BE2C (cell line): ENCODE measurements at places on chromosomes 1 and 21.

- DNase-seq = no peak
Observed at GRCh38 chr21:46082963-46083790, 14.7 kb upstream of the COL6A2 start.

DNA sequence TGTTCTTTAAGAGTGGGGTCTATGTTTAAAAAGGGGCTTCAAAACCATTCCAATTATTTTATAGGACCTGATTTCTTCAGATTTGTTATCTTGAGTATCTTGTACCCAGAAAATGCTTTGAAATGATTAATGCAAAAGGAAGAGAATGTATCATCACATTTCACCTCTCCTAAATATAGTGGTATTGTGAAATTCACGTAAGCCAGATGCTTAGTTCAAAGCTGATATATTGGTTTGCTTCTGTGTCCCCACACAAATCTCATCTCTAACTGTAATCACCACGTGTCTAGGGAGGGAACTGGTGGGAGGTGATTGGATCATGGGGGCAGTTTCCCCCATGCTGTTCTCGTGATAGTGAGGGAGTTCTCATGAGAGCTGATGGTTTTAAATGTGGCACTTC lies 8.5 kb downstream of the SOAT1 start:
- no peak for DNase-seq

DNA sequence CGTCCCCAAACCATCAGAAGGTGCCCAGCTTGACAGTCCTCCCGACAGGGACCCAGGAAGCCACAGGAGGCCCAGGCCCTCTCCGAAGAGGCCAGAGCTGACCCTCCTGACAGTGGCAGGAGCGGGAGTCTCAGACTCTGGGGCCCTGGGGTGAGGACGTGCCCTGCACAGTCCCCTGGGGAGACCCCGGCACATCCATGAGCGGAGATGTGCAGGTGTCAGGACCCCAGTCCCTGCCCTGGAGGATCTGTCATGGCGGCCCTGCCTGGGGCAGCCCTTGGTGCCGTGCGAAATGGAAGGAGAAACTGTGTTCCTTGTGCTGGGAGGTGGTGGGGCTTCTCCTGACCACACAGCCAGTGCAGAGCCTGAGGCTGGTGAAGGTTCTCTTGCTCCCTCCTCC lies 55.8 kb downstream of the OBSCN start:
- no peak for DNase-seq

DNA sequence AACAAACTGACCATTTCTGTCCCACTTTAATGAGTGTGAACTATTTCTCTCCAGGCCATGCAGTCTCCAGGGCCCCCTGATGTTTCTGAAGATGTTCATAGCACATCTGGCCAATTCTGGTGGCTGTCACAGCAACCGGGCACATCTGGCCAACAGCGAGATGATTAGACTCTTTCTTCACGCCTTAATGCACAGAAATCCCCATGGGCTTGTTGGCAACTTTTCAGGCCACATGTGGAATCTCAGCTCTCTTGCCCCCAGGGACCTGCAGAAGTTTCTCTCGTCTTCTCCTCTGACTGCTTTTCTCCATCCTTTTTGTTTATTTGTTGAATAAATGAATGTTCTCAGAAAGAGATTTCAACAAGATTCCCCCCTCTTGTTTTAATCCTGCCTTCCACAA lies 71.2 kb upstream of the HMGB4 start:
- no peak for DNase-seq

GRCh38 chr1:207814469-207814868 lies 62.6 kb downstream of the CD46 start:
- no peak for DNase-seq

DNA sequence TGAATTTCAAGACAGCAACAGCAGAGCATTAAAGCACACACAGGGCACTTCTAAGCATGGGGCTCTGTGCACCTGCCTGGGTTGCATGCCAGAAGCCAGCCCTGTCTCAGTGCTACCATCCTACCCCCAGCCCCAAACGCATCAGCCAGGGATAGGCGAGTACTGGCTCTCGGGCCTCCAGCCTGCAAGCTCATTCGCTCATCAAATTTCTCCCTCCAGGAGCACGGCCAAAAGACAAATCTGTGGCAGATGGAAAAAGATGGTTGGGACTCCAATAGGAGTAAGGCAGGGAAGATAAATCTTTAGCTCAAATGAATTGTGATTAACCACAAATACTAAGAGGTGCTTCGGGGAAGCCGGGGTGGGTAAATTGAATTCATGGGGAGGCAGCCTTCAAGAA lies 189.6 kb downstream of the KAZN start:
- DNase-seq = no peak

GRCh38 chr1:209612646-209613399 lies 29.3 kb downstream of the CAMK1G start:
- DNase-seq = no peak

DNA sequence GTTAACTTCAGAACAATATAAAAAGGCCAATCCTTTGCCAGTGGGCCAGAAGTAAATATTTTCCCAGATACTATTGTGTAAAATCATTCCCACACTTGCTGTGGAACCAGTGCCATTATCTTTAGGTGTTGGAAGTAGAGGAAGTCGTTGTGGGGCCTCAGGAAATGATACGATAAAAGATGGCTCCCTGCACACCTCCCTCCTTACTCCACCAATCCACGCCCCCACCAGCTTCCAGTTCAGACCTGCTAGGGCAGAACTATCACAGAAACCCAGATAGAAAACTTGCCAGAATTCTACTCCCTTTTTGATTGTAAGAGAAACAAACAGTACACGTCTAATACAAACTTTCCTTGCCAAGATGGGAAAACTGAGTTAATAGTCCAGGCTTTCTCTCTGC lies 173.0 kb upstream of the FMN2 start:
- DNase-seq = no peak

GRCh38 chr1:13732971-13733667 lies 33.1 kb downstream of the PRDM2 start:
- no peak for DNase-seq

GRCh38 chr1:37064039-37064438 lies 29.7 kb upstream of the GRIK3 start:
- no peak for DNase-seq

- no peak for DNase-seq
Observed at GRCh38 chr21:42746593-42747275, 93.3 kb downstream of the PDE9A start.

DNA sequence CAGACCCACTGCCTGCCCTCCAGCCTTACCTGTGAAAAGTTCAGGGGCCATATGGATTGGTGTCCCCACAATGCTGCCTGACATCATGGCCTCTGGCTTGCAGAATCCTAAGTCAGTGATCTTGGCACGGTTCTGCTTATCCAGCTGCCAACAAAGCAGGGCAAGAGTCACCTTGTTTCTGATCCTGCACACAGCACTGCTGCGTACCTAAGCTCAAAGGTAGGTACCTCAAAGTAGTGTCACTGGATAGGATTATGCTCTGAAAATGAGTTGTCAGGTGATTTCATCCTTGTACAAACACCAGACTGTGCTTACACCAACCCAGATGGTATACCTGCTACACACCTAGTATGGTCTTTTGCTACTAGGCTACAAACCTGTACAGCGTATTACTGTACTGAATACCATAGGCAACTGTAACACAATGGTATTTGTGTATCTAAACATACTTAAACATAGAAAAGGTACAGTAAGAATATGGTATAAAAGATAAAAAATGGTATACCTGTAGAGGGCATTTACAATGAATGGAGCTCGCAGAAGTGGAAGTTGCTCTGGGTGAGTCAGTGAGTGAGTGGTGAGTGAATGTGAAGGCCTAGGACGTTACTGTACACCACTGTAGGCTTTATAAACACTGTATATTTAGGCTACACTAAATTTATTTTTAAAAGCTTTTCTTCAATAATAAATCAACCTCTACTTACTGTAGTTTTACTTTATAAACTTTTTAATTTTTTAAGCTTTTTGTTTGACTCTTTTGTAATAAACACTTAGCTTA lies 29.1 kb upstream of the RBBP5 start:
- no peak for DNase-seq

GRCh38 chr1:41615981-41616380 lies 131.5 kb upstream of the EDN2 start:
- DNase-seq = no peak

GRCh38 chr1:183180218-183180617 lies 5.8 kb upstream of the LAMC2 start:
- peak; percentile 21 for DNase-seq

GRCh38 chr1:232610192-232610901 lies 19.6 kb downstream of the SIPA1L2 start:
- no peak for DNase-seq

DNA sequence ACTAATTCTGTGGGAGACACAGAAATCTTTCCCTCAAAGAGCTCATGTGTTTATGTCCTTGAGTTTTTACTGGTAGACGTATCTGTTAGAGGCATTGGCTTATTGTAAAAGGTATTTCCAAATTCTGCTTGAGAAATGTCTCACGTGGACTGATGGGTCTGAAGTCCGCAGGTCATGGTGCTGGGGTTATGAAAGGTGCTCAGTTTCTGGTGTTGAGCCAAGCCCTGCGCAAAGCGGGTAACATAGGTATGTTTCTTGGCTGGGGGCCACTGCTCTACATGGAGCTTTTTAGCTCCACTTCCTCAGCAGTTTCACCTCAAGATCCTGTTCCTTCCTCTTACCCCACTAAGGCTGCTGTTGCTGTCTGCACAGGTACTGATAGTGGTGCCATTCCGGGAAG lies 10.8 kb downstream of the UTP25 start:
- no peak for DNase-seq

DNA sequence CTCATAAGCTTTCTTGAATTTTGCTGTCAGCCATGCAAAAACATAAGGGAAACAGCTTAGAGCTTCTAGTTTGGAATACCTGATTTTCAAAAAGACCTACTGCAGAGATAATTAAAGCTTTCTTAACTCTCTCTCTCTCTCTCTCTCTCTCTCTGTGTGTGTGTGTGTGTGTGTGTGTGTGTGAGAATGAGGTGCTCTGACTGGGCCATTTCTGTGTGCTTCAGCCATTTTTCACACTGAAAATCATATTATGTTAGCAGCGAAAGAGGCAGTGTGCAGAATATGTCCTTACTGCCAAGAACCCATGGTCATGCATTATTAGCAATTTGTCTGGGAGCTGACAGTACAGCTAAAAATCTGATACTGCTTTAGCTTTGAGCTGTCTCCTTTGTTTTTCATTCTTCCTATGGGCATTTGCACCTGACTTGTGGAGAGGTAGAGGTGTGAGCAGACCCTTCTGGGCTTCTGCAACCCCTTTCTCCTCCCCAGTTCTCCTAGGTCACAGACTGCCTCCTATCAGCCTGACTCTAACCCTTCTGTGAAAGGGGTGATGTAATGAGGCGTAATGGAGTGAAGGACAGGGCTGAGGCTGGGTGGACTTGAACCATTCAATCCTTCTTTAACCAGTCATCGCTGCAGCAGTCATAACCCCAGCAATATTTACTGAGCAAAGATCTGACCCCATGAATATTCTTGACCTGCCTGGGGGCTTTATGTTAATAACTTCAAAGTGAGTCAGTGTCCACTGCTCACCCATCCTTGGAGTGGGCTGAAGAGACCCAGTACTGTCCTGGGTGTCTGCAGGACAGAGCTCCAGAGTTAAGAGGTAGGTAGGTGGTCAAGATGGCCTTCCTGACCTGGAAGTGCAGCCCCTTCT lies 61.2 kb downstream of the SYT6 start:
- DNase-seq = no peak

- no peak for DNase-seq
Observed at GRCh38 chr21:32348604-32349332, 44.0 kb downstream of the URB1 start.

DNA sequence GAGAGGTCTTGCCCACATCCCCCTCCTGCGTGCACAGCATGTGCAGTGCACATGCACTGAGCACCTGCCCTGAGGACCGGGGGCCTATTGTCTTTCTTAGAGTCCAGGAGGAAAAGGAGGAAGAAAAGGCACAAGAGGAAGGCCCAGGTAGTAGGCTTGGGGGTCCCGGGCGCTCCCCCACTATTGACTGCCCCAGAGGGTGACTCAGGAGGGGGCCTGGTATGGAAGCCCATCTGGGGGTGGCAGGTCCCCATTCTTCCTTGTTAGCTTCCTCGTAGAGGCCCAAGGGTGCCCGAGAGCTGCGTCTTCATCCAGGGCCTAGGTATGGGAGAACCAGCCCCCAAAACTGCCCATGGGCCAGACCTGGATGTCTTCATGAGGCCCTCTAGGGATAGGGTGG lies 4.1 kb upstream of the SMYD3 start:
- DNase-seq = no peak

DNA sequence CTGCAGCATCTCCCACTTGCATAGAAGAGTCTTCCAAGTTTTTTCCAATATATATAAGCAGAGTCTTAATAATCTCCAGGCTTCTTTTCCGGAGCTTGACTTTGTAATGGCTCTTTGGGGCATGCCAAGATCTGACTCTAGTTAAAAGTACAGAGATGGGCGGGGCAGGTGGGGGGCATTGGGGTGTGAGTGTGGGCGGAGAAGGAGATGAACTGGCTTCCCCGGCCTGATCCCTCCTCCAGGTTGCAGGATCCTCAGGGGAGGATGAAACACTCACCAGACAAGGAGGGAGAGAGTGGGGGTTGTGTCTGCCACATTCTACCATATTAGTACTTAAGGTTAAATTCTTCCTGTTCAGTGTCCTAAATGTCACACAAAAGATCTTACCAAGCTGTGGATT lies 23.0 kb downstream of the S100A10 start:
- DNase-seq = no peak

DNA sequence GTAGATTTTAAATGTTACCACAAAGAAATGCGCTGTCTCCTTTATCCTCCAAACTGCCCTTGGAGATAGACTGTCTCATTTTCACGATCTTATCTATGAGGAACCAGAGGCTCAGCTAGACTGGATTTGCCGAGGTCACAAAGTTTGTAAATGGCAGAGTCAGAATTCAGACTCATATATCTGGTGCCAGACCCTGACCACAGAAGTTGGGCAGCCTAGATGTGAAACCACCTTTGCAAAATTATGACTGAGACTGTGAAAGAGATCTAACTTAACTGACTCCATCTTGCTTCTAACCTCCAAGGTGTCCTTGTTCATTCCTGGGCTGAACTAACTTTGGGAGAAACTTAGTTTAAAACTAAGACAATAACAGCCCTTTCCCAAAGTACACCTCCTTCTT lies 14.1 kb downstream of the CNR2 start:
- no peak for DNase-seq

GRCh38 chr1:107831921-107832320 lies 133.1 kb downstream of the VAV3 start:
- DNase-seq = no peak

DNA sequence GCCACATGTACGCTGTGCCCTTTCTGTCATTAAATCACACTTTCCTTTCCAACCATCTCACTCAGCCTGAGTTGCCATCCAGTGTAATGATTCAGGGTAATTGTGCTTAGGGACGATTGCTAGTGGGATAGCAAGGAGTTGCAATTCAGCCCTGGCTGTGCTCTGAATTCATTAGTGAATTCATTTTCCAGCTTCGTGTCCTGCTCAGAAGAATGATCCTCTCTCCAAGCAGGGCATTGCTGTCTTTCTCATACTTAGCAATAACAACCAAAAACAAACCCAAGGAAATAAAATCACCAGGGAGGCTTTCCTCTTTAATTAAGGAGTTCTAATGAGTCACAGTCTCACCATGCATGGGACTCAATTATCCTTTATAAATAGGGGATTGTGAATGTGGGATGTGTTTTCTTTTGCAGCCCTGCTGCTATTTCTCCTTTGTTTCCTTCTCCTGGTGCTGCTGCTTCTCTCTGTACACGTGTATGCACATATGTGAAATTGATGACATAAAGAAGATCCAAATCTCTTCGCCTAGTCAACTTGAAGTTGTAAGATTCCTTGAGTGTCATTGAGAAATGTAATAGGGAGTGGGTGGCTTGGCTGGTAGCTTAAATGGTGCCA lies 167.0 kb downstream of the TSEN15 start:
- DNase-seq = no peak

- no peak for DNase-seq
Observed at GRCh38 chr1:243786531-243786930, 63.5 kb downstream of the AKT3 start.

- DNase-seq = no peak
Observed at GRCh38 chr1:203567596-203567995, 59.0 kb upstream of the ATP2B4 start.
